ENCODE measurements at places on chromosomes 2 and 18.

- no peak for DNase-seq
These were observed 91.5 kb downstream of the CCBE1 start for GRCh38 chr18:59605633-59606192.

DNA sequence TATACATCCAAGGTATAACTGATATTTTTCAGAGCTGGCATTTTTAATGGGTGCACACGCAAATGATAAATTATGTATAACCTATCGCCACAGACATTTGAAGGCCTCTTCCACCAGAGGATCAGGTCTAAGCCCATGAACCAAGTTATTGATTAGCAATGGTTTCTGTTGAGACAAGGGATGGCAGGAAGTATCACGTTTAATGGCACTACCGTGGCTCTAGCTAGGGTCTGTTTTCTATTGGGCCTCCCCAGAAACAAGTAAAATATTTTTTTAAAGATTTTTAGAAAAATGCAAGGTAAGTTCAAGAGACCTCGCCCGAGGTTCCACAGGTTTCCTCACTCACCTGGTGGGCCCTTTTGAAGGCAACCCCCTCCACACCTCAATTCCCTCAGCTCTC lies 667 bp downstream of the GFPT1 start:
- no peak for DNase-seq

- no peak for DNase-seq
These were observed 93.1 kb downstream of the TNFRSF11A start for GRCh38 chr18:62418258-62418657.

DNA sequence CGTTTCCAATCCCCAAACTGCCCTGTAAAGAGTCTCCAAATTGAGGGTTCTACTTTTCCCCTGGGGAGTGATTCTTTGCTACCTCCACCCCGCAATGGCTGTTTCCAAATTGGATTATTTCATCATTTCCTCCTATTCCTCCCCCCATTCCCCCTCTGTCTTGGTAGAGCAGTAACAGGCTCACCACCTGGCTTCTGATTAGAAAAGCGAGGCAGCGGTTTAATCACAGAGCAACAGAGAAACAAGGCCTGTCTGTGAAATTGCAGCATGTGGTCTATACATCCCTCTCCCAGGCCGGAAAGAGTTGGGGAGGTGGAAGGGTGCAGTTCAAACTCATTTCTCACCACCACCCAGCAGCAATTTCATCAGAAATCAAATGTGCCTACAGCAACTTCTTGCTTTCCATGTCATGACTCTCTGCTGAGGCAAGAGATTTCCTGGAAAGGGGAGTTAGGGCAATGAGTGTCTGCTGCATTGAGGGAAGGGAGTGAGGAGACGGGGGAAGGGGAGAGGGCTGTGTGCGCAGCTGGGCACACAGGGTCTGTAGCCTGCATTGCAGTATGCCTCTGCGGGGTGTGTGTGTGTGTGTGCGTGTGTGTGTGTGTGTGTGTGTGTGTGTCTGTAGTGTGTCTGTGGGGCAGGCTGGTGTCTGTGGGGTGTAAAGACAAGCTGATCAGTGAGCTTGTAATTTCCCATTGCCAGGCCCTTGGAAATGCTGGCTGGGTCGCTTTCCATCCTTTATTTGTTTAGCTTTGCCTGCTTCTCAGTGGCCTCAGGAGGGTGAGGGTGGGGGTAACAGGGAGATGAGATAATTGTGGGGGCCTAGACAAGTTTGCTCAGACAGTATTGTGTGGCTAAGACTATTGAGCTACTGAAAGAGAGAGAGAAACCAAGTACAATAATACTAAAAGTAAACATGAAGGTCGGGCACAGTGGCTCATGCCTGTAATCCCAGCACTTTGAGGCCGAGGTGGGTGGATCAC lies 13.5 kb upstream of the IGFBP2 start:
- DNase-seq: no peak

DNA sequence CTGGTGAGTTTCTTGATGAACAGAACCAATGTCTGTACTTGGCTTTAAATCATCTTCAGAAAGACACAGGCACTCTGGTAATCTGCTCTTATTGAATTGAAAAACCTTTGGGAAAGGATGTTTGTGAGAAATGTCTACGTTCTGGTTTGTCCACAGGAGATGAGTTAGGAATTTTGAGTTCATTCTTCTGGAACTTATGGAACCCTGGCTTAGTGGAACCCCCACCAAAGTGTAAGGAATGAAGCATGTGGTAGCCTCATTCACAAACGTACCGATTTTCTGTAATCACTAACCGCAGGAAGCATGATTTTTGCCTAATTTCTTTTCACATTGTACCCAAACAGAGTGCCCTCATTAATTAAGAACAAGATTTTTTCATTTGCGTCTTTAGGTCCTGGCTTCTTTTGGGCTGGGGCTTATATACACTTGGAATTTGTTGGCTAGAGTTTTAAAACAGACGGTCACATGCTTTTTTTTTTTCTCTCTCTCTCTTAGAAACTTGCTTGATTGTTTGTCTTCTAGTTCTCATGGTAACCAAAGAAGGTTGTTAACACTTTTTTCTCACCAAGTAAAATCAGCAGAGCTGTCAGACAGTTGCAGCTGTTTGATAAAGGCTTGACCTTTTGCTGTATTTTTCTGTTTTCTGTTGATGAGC lies 314.1 kb upstream of the THUMPD2 start:
- no peak for DNase-seq

- DNase-seq: peak; percentile 55
These were observed 4.6 kb upstream of the DLX1 start for GRCh38 chr2:172080641-172081220.

- no peak for DNase-seq
These were observed 87.9 kb upstream of the ITGA6 start for GRCh38 chr2:172339371-172340010.

DNA sequence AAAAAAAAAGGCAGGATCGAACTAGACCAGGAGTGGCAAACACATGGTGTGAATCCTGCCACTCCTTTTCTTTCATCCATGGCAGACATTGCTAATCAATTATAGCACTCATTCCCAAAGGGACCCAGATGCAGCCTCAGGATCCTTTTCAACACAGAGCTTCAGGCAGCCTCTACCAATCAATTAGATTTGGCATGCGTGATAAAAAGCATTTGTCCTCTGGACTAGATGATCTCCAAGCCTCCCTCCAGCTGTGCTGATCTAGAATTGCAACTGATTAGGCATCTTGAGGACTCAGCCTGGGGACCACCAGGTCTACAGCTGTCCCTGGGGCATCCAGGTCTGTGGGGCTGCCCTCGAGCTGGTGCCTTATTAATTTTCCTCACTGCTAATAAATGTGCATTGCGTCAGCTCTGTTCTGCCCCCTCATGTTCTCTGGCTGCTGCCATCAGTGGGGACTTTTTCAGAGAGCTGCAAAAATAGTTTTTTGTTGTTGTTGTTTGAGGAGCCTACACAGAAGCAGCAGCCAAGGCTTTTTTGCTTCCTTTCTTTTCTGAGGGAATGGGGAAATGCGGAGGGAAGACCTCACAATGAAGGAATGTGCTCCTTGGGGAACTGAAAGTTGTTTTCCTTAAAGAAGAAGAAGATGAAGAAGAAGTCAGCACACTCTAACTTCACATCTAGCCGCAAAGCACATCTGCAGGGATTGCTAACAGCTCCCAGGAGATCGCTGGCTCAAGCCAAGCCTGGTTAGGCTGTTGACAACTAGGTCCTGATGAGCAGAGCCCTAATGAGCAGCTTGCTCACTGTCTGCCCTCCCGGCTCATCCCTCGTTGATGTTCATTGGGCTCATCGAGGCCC lies 8.8 kb upstream of the ATOH8 start:
- no peak for DNase-seq

DNA sequence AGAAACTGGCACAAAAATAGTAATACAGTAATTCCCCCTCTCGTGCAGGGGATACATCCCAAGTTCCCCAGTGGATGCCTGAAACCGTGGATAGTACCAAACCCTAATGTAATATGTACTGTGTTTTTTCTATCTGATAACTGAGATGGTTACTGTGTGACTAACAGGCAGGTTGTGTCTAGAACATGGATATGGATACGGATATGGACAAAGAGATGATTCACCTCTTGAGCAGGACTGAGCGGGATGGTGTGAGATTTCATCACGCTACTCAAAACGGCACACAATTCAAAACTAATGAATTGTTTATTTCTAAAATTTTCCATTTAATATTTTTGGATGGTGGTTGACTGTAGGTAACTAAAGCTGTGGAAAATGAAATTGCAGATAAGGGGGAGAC lies 3.4 kb downstream of the MBD1 start:
- no peak for DNase-seq

GRCh38 chr2:39728941-39729351 lies 50.1 kb downstream of the THUMPD2 start:
- peak; percentile 58 for DNase-seq

GRCh38 chr18:55286257-55286825 lies 301.7 kb downstream of the TCF4 start:
- no peak for DNase-seq

- no peak for DNase-seq
These were observed 96.5 kb downstream of the SEPTIN10 start for GRCh38 chr2:109517118-109517889.

GRCh38 chr18:38883111-38883510 lies 1317.5 kb upstream of the CELF4 start:
- no peak for DNase-seq

GRCh38 chr2:21042958-21043743 lies 722 bp downstream of the APOB start:
- DNase-seq: peak; percentile 75

DNA sequence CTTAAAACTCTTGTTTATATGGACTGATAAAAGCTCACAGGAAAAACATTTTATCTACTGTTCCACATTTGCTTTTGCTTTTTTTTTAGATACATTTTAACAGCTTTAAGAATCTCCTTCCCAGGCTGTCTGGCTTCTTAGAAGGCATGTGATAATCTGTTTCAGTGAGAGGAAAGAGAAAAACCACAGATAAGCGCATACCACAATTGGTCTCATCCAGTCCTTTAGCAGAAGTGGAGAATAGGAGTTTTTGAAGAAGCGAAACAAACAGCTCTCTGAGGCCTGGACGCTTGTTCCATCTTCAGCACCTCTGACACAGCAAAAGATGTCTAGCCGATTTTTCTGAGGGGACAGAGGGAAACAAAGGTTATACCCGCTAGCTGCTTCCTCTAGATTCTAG lies 37.6 kb downstream of the RMC1 start:
- DNase-seq: no peak

DNA sequence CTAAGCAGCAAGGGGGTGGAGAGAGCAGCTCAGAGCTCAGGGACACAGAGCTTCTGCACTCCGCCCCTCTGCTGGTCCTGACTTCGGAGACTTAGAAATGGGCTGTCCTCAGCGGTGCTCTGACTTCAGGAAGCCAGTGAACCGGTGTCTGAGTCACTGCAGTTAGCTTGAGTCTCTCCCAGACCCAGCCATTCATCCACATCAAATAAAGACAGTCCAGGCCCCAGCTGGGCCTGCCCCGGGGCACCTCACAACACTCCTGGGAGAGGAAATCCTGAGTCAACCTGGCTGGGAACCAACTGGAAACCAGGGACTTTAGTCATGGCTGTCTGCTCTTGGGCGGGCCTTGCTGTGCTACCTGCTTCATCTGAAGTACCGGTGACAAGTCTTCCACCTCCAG lies 5.4 kb upstream of the ITGB6 start:
- DNase-seq: peak; percentile 49

DNA sequence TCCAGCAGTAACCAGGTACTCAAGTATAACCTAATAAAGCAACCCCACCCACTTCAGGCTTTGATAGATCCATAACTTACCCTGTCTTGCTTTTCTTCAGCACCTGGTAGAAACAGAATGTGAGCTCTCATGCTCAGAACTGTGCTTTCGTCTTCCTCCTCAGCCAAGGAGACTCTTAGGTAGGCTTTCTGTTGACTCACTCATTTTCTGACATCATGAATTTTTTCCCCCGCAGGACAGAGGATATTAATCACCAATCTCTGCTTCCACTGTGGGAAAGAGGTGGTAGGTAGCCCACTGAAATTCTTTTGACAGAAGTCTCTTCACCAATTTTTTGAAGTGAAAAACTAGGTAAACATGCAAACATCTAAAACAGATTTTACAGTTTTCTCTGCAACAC lies 241.2 kb upstream of the KCNJ3 start:
- no peak for DNase-seq

GRCh38 chr2:223751012-223751411 lies 86.4 kb downstream of the AP1S3 start:
- no peak for DNase-seq

GRCh38 chr18:24397131-24397693 lies 412 bp downstream of the OSBPL1A start:
- peak; percentile 41 for DNase-seq

DNA sequence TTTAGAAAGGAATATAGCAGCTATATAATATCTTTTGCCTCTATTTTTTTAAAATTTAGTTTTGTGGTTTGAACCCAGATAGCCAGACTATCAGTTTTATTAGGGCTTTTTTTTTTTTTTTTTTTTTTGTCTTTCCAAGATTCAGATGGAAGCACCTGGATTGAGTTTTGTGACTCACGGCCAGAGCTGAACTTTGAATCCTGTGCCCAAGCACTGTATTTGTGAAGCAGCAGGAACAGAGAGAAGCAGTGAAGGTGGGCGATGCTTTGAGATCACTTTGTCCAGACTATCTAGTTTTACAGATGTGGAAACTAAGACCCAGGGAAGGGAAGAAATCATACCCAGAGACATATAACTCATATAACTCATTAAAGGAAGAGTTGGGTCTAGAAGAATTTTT lies 33.9 kb downstream of the RPL37A start:
- DNase-seq: no peak

DNA sequence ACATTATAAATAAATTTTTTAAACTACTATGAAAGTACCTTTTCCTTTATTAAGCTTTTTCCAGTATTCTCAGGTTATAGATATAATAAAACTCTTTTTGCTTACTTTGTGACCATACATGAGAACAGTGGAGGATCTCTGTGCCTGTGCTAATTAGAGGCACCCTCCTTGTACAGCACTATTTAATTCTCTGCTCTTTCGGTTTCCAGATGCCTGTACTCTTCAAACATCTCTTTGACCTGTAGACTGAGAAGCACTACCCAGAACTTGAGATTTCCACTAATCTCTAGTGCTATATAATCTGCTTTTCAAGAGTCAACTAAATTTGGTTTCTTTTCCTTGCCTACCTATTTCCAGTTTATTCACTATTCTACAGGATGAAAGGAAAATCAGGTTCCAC lies 131.1 kb downstream of the GULP1 start:
- no peak for DNase-seq

DNA sequence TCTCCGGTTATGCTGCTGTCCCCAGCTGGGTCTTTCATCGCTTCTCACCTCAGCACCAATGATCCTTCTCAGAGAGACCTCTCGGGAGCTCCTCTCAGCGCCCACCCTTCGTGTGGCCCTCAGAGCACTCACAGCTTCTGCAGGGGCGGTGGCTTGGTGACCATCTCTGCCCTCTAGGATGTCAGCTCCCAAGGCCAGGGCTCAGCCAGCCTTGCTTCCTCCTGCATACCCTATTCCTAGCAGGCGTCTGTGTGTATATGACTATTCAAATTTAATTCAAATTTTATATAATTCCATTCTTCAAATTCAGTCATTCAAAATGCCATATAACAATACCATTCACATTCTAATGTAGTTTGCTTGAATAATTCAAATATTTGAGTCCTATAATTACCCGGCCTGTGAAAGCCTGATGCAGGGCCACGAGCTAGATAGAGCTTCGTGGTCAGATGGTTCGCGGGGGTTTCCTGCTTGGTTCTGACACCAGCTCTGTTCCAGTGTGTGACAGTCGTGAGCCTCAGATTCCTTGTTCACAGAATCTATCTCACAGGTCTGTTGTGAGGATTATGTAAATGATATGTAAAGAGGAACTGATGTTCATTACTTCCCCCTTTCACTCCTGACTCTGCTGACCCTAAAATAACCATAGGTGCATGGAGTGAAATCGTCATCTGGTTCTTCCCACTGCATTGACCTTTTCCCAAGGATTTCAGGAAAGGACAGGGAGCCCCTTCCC lies 94.0 kb upstream of the CNGA3 start:
- no peak for DNase-seq

- DNase-seq: no peak
These were observed 54.7 kb downstream of the KCTD18 start for GRCh38 chr2:200454927-200455801.

All from iPS-NIHi11 (cell line).